Stimulated activated CD4-positive, alpha-beta T cell treated with anti-CD3 and anti-CD28 coated beads, Interleukin-12 subunit alpha, Interleukin-12 subunit beta, amount 100 ng/mL, for 48 hours (primary cell): ENCODE measurements at places on chromosomes 12 and 14.

GRCh38 chr12:109477185-109477962, at the start of the genes KCTD10 and UBE3B:
Gene KCTD10 (minus strand): TSS chr12:109477300. CDS start chr12:109477262, 38 bp downstream.
Gene UBE3B (plus strand): TSS chr12:109477634. CDS start chr12:109483552, 5,918 bp downstream.
- DNase-seq: peak; percentile 78

GRCh38 chr14:88879022-88879421, 54.6 kb downstream of the TTC8 start:
- DNase-seq: no peak

GRCh38 chr14:75279153-75279762, 630 bp downstream of the FOS start:
- DNase-seq: no peak

- no peak for DNase-seq
Observed at GRCh38 chr14:94144765-94145164, 15.4 kb upstream of the IFI27L2 start.

GRCh38 chr14:51302295-51303030, 62.4 kb downstream of the TMX1 start:
- DNase-seq: no peak

GRCh38 chr14:51533872-51534553, 117.7 kb upstream of the FRMD6 start:
- no peak for DNase-seq

DNA sequence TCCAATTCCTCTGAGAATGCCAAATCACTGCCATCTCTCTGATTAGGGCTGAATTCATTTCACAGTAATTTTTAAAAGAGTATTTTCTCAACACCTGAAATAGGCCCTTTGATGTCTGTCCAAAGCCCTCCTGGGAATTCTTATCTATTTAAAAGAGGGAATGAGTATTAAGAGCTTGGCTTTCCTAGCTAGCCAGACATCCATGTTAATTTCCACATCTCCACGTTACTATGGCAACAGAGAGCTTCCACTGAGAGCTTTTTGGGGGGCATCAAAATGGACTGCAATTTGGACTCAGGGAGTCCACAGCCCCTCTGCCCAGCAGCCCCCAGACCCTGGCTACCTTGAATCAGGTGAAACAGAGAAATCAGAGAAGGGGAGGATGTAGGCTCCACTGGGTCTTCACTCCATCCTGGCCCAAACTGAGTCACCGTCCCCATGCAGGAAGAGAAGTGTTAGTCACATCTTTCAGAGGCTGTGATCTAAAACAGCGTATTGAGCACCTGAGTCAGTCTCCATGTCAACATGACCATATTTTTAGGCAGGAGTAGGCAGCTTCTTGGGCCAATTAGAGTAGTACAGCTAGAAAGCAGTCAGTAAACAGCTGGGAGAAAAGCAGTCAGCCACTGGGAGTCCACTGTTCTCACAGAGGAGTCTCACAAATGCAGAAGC, 7.0 kb upstream of the FICD start:
- DNase-seq: no peak

- DNase-seq: no peak
Observed at GRCh38 chr14:76780875-76781647, 19.8 kb downstream of the VASH1 start.

GRCh38 chr12:124018539-124018938, 45.5 kb downstream of the ZNF664 start:
- DNase-seq: no peak

GRCh38 chr12:49232940-49233841, 31.7 kb upstream of the TUBA1C start:
- DNase-seq: no peak
